ENCODE measurements at places on chromosomes 1 and 21.

GRCh38 chr1:66397192-66397591, 136.8 kb upstream of the SGIP1 start:
- no peak for DNase-seq

DNA sequence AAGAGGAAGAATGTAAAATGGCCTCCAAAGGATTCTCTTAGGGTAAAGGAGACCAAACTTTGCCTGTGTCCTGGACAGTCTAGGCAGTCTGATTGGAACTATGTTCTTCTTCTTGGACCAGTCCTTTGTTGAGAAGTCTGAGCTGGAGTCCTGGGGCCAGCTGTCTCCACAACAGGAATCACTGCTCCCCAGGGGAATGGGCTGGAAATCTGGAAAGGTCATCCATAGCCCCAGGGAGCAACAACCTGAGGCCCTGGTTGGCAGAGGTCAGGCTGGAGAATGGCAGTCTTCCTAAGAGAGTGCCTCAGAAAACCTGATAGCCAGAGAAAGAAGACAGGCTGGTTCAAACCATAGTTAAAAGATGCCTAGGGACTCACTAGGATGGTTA, 68.7 kb downstream of the PLXNA2 start:
- DNase-seq = no peak

GRCh38 chr1:99661780-99662179, 15.9 kb downstream of the PALMD start:
- DNase-seq = no peak

DNA sequence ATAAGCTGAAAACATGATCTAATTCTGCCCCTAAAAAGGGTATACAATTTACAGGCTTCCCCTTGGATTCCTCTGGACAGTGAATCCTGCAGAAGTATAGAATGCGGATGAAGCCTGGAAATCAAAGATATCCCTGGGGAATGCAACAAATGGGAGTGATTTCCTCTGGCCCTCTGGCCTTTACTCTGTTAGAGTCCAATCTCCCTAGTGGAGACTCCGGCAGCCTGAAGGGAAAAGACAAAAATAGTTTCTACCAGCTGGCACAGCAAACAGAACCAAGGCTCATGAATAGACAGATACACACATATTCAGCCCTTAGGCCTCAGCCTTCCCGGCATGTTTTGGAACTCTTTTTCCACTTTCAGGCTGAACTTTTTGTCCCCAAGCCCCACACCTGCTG, 3.9 kb upstream of the LRRC52 start:
- no peak for DNase-seq

- DNase-seq = no peak
These were observed 128.6 kb upstream of the COL6A1 start for GRCh38 chr21:45852886-45853400.

DNA sequence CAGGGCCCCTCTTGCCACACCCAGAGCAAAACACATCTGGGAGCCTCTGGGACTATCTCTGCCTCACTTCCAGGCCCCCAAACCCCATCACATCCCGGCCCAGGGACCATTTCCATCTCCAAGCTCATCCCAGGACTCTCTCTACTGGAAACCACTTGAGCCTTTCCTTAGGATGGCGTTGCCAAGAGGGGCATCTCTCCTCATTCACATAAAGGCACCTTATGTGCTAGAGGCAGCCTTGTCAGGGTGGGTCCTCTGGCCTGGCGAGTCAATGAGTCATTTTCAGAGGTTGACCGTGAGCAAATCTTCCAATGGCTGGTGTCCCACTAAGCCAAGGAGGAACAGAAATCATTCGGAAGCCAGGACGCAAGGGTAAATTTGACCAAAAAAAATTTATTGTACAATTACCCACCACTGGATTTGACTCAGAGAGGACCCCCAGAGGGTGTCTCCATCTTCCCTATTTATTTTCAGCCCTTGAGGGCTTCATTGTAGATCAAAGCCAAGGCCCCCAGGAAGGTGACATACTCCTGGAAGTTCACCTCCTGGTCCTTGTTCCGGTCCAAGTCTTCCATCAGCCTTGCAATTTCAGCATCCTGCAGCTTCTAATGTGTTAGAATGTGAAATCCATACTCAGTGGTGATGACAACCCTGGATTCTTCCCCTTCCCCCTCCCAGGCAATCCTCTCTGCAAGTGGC, 1.4 kb downstream of the S100A6 start:
- no peak for DNase-seq

DNA sequence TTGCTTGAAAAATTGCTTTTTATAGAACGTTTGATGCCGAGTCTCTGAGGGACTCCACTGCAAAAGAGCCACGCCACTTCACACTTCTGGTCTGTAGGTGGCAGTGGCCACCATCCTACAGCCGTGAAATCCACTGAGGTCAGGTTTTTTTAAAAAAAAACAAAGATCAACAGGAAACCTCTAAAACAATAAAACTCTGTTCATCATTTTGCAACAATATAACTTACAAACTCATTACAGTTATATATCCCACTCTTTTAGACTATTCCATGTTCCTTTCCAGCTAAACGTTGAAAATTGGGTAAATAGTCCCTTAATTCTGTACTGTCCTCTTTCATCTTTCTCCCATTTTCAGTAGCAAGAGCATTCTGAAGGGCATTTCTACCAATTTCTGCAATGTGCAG, 64.6 kb upstream of the FMN2 start:
- DNase-seq = no peak

DNA sequence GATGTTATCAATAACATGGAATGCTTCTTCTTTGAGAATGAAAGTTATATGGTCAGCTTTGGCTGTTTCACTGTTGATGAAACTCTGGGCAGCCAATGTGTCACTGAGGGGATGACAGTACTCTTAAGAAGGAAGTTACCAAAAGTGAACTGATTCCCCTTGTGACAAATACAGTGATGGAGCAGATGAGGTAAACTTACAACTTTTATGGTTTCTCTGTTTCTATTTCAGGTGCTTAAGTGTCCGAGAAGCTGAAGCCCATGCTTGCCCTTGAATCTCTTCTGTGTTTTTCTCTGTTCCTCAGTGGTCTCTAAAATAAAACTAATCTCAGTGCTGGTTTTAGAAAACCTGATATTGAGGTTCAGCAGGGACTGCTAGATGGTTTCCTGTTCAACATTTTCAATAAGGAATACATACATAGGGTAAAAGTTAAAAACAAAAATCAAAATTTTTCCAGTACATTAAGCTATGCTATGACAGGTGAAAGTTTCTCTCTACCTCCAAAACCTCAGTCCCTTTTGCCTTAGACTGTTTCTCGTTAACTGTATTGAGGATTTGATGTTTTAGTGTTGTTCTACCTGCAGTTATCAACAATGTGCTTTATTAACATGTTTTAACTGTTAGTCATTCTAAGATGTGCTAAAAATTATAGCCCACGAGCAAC, 454.4 kb upstream of the ADGRL4 start:
- DNase-seq = no peak

GRCh38 chr21:44920694-44921604, at the start of gene ITGB2:
Gene ITGB2 (minus strand): TSS chr21:44920899. CDS start chr21:44910782, 10,117 bp downstream.
- DNase-seq = no peak

DNA sequence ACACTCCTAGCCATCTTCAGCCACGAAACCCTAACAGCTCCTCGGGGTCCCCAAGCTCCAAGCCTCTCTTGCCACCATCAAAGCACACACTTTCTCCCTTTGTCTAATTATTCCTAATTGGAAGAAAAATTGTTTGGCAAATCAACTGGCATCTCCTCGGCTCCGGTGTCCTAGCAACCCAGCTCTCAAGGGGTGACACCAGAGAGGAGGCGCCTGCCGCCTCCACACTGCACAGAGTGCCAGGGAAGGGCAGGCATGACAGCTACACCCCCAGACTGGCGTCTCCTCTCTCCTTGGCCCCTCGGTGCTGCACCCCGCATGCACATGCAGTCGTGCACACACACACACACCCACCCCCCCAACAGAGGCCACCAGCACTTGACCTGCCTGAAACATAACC, 18.2 kb upstream of the GJB5 start:
- no peak for DNase-seq

DNA sequence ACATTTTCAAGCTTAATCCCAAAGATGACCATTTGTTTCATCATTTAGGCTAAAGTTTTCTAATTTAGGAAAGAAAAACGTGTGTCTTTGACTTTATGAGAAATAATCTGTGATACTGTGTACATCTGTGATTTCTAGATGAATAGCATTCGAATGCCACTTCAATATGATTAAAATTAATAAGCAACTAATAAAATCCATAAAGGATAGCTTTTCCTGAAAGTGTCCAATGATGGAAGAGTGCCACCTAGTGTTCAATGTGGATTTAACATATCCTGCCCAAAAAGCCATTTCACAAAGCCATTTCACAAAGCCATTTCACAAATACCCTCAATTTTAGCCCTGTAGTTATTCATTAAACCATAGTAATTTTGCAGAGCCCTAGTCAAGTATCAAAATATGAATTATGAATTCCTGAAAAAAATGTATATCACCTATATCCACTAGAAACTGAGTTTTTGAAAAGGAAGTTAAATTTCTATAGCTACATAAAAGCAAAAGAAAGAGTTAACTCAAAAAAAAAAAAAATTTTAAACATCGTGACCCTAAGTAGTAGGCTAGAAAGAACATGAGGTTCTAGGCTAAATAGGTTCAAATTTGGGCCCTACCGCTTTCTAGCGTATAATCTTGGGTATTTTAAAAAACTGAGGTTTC, 19.1 kb downstream of the NME7 start:
- DNase-seq = peak; percentile 32
